ENCODE measurements at places on chromosomes 7 and 10. TPM values are rescaled to one million over a fixed set of nuclear protein-coding genes. Genes with fewer than 3 reads are reported as not detected.

DNA sequence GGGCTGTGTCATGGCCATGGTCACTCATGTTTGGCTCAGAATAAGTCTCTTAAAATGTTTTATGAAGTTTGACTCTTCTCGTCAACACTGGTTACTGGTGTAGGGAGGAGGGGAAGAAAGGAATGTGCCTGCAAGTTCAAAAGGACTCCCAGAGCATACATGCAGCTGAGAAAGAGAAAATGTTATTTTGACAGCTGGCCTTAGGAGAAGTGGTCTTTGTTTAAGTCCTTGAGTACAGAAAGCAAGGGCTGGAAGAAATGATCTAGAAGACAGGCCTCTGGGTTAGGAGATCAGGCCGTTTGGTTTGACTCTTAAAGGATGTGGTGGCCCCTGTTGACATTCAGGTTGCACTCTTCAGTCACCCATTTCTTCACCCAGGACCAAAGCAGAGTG is 245.5 kb downstream of the REEP3 start:
- H3K36me3 ChIP-seq, result no peaks in the 10 kb centered on the region
- H3K4me1 ChIP-seq, result no peaks in the 10 kb centered on the region
- H3K27ac ChIP-seq, result no peak overlapping the region
- no peak for DNase-seq
- no peak overlapping the region for H3K4me3 ChIP-seq

DNA sequence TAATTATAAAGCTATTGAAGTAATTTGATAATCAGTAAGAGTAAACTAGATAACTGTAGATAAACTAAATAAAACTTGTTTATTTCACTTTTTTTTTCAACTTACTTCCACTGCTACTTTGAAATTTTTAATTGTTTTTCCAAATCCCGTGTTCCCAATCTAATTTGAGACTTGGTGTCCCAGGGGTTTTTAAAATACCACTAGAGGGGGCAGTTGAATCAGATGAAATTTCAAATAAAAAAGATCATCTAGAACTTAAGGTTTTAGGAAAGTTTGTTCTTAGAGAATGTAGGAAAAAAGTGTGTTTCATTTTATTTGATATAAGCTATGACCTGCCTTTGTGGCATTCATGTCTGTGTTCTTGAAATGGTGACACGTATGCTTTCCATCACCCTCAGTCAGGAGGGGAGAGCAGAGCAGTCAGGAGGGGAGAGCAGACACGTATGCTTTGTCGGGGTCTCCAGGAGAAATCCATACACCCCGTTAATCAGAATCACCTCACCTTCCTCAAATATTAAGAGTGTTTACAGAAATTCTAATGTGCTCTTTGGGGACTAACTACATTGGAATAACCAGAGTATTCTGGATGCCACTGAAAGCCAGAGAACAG is 49.9 kb downstream of the C10orf67 start:
- no peaks in the 10 kb centered on the region for H3K27me3 ChIP-seq
- no peak overlapping the region for H3K27ac ChIP-seq
- DNase-seq, result no peak
- no peaks in the 10 kb centered on the region for H3K36me3 ChIP-seq
- H3K4me3 ChIP-seq, result no peak overlapping the region

GRCh38 chr10:104253106-104253505 is 1.6 kb upstream of the GSTO1 start:
- peaks cover 7% of the 10 kb centered on the region for H3K36me3 ChIP-seq
- no peak overlapping the region for H3K27ac ChIP-seq

GRCh38 chr10:86940677-86941076 is 16.7 kb downstream of the MMRN2 start:
- no peak overlapping the region for H3K4me3 ChIP-seq
- H3K27ac ChIP-seq, result no peak overlapping the region
- H3K27me3 ChIP-seq, result no peaks in the 10 kb centered on the region

GRCh38 chr7:117281562-117281961 is 41.3 kb downstream of the WNT2 start:
- no peaks in the 10 kb centered on the region for H3K27me3 ChIP-seq
- H3K36me3 ChIP-seq, result no peaks in the 10 kb centered on the region
- H3K4me3 ChIP-seq, result no peak overlapping the region
- no peaks in the 10 kb centered on the region for H3K4me1 ChIP-seq
- no peak for DNase-seq

GRCh38 chr7:4325732-4326131 is 356.4 kb upstream of the FOXK1 start:
- H3K36me3 ChIP-seq, result no peaks in the 10 kb centered on the region
- H3K4me3 ChIP-seq, result no peak overlapping the region
- H3K27me3 ChIP-seq, result no peaks in the 10 kb centered on the region
- DNase-seq, result peak; percentile 2
- H3K27ac ChIP-seq, result no peak overlapping the region

- peaks cover 5% of the 10 kb centered on the region for H3K36me3 ChIP-seq
- no peak overlapping the region for H3K4me3 ChIP-seq
- DNase-seq, result no peak
- no peaks in the 10 kb centered on the region for H3K27me3 ChIP-seq
- H3K4me1 ChIP-seq, result no peaks in the 10 kb centered on the region
Observed at GRCh38 chr7:131455546-131455945, 100.9 kb downstream of the PODXL start.

- H3K4me1 ChIP-seq, result no peaks in the 10 kb centered on the region
- no peaks in the 10 kb centered on the region for H3K27me3 ChIP-seq
- H3K36me3 ChIP-seq, result no peaks in the 10 kb centered on the region
- DNase-seq, result no peak
Observed at GRCh38 chr7:128705891-128706333, 33.2 kb upstream of the CALU start.

- H3K27ac ChIP-seq, result peak overlapping the region; percentile 49
- no peaks in the 10 kb centered on the region for H3K27me3 ChIP-seq
- no peaks in the 10 kb centered on the region for H3K36me3 ChIP-seq
Observed at GRCh38 chr10:73876157-73876556, 1.8 kb upstream of the CAMK2G start.

GRCh38 chr7:111301891-111302290 is 211.0 kb downstream of the LRRN3 start:
- no peaks in the 10 kb centered on the region for H3K4me1 ChIP-seq
- H3K4me3 ChIP-seq, result no peak overlapping the region
- no peak for DNase-seq
- H3K27ac ChIP-seq, result no peak overlapping the region
- H3K27me3 ChIP-seq, result no peaks in the 10 kb centered on the region

DNA sequence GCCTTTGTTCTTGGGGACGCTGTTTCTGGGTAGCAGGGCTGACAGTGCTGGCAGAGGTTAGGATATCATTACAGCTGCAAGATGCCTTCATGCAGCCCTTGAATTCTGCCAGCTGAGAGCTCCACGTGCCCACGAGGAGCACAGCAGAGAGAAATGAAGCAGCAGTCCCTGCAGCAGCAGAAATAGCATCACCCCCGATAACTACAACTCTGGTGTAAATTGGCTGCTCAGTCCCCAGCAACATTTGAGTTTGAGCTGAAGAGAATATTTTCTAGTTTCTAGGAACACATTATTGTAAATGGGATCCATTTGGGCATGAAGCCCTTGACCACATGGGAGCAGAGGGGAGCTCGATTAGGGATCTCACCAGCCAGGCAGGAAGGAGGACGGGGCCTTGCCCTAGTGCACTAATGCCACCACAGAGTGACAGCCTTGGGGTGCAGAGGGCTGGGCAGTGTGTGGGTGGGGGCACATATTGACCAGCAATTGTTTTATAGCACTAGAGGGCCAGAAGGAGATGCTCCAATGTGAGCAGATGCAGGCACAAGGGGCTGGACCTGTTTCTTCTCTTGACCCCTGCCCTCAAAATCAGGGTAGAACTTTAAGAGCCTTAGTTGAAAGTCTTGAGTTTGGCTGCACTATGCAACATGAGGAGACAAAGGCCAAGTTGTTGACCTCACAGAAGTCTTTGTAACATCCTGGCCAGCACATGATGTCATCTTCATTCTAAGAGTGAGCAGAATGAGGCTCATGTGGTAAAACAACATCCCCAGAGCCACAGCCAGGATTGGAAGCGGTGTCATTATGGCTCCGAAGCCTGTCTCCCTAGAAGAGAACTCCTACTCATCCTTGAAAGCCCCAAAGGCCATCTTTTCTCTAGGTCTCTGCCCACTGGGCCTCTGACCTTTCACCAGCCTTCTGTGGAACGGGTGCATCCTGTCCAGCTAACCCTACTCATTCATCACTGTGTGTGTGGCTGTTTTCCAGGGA is 52.6 kb downstream of the ADCY1 start:
- H3K27ac ChIP-seq, result no peak overlapping the region
- no peaks in the 10 kb centered on the region for H3K27me3 ChIP-seq
- H3K36me3 ChIP-seq, result no peaks in the 10 kb centered on the region
- H3K4me1 ChIP-seq, result no peaks in the 10 kb centered on the region
- DNase-seq, result no peak
- no peak overlapping the region for H3K4me3 ChIP-seq

GRCh38 chr7:133051066-133051465 is 30.8 kb downstream of the CHCHD3 start:
- H3K27me3 ChIP-seq, result no peaks in the 10 kb centered on the region

- H3K27ac ChIP-seq, result peak overlapping the region; percentile 99
- no peaks in the 10 kb centered on the region for H3K27me3 ChIP-seq
- no peaks in the 10 kb centered on the region for H3K36me3 ChIP-seq
- H3K4me3 ChIP-seq, result peak overlapping the region; percentile 4
Observed at GRCh38 chr10:104330168-104331110, 7.8 kb downstream of the ITPRIP start.

GRCh38 chr10:51696251-51696650 is 3.1 kb downstream of the CSTF2T start:
- H3K27me3 ChIP-seq, result no peaks in the 10 kb centered on the region
- peak overlapping the region; percentile 42 for H3K27ac ChIP-seq
- no peak overlapping the region for H3K4me3 ChIP-seq
- H3K36me3 ChIP-seq, result no peaks in the 10 kb centered on the region
- no peaks in the 10 kb centered on the region for H3K4me1 ChIP-seq

- peak overlapping the region; percentile 71 for H3K27ac ChIP-seq
- peak overlapping the region; percentile 31 for H3K4me3 ChIP-seq
- peak; percentile 90 for DNase-seq
- H3K27me3 ChIP-seq, result no peaks in the 10 kb centered on the region
Observed at GRCh38 chr7:105678811-105679495, 97.7 kb upstream of the EFCAB10 start.

GRCh38 chr7:156374335-156374734 is 266.2 kb upstream of the RNF32 start:
- H3K27ac ChIP-seq, result no peak overlapping the region
- no peaks in the 10 kb centered on the region for H3K27me3 ChIP-seq
- no peak overlapping the region for H3K4me3 ChIP-seq

VGF gene
- total RNA-seq, result not detected

GPC2 gene
- 0.49 TPM for total RNA-seq

GPR85 gene
- total RNA-seq, result 6.1 TPM

EBLN1 gene
- total RNA-seq, result not detected

C10orf62 gene
- total RNA-seq, result not detected

LDB3 gene
- total RNA-seq, result 20.0 TPM

CYP3A7 gene
- total RNA-seq, result not detected

PLAC9 gene
- 7.6 TPM for total RNA-seq

Measured in sigmoid colon (tissue), 7 donors.